NCI-H2171 (cell line): ENCODE measurements at places on chromosomes 1 and 21.

DNA sequence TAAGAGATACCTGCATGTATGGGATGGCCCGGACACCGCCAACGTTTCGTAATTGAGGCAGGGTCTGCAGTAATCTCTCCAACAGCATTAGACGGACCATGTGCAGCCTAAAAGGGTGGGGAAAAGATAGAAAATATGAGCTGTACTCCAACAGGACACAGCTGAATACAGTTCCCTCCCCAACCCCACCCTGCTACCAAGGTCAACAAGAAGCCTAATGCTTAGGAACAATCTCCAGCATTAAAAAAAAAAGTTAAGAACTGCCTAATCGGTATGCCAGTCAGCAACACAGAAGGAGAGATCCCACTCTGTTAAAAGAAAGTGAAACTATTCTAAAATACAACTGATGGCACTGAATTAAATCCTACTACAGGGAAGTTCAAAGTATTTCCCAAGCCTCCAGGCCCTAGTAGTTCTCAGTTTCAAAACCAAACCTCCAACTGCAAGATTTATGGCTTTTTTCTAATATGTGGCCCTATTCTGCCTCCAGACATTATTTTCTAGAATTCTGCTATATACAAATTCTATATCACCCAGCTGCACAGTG, 81.0 kb downstream of the UBR4 start:
- DNase-seq, result no peak

GRCh38 chr1:242710286-242710685, 185.8 kb upstream of the PLD5 start:
- no peak for DNase-seq

GRCh38 chr1:58633121-58633520, 56.1 kb upstream of the TACSTD2 start:
- no peak for DNase-seq

DNA sequence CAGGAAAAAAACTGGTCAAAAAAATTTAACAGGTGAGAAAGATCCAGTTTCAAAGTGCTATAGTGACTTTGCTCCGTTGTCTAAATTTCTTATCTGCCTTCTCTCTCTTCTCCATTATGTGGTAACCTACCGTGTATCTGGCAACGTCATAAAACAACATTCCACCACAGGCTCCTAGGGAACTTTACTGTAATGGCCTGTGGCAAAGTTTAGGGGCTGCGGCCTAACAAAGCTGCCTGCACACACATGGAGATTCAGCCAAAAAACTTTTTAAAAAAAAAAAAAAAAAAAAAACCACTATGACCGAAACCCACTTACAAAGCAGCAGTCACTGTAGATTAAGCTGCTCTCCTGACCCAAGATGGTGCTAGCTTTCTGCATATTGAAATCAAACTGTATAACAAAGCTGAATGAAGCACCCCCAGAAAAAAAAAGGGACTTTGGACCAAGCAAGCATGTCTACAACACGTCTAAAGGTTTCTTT, 202.6 kb downstream of the SLC45A1 start:
- no peak for DNase-seq

DNA sequence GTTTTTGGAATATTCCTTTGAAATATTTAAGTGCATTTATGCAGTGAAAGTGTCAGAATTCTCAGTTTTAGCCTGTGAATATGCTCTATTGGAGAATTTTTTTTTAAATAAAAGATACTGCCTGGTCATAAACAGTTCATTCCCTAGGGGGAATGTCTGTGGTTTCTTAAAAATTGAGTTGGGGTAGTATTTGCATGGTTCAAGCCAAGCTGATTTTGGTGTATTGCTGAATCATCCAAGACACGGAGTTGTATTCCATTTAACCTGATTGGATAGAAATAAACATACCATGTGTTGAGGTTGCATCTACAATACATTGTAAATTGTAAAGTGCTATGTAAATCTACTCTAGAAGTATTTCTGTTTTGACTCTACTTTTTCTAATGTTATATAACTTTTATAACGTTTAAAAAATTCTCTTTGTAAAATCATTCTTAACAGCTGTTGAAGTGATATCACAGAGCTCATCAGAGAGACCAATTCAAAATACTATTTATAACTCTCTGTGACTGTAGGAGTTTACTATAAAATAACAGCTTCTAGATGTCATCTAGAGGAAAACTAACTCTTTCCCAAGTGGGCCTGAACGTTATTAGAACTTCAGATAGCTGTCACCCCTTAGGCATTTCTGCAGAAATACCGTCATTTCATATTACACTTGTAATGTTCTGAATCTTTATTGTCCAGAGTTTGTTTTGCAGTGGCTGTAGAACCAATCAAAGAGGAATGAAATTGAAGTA, 199.1 kb downstream of the USP25 start:
- no peak for DNase-seq

GRCh38 chr1:37995751-37996345, 6.0 kb upstream of the SF3A3 start:
- peak; percentile 51 for DNase-seq

GRCh38 chr21:46469275-46469674, 10.6 kb downstream of the DIP2A start:
- DNase-seq, result no peak
